Mesenchymal stem cell (in vitro differentiated cells and primary cell): ENCODE measurements at places on chromosomes 11 and 22.

GRCh38 chr11:42773729-42774128 is 538.1 kb upstream of the API5 start:
- no peak overlapping the region for H3K27ac ChIP-seq
- no peak overlapping the region for H3K4me3 ChIP-seq
- no peak for DNase-seq

GRCh38 chr11:27179334-27179733 is 138.7 kb downstream of the BBOX1 start:
- DNase-seq = no peak
- H3K4me3 ChIP-seq = no peak overlapping the region
- no peaks in the 10 kb centered on the region for H3K4me1 ChIP-seq

DNA sequence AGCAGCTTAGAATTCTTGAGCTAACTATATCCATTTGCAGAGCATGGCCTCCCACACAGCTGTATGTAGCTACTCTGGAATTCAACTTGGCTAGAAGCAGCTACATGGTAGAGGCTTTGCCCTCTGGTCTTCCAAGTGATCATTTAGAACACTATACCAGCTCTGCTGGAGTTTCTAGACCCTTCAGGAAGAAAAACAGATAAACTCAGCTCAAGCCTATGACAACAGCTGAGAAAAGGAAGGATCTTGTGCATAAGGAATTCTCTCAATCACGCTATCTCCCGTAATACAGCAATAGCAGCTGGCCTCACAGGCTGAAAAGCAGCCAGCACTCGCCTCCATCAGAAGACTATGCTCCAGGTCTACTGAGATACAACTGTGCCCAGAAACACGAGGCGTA is 50.6 kb upstream of the APOA1 start:
- no peaks in the 10 kb centered on the region for H3K36me3 ChIP-seq
- H3K4me1 ChIP-seq = peaks cover 11% of the 10 kb centered on the region
- peak overlapping the region; percentile 91 for H3K27ac ChIP-seq
- DNase-seq = peak; percentile 14

- H3K27me3 ChIP-seq = no peaks in the 10 kb centered on the region
- H3K27ac ChIP-seq = no peak overlapping the region
- no peak overlapping the region for H3K4me3 ChIP-seq
- DNase-seq = no peak
- no peaks in the 10 kb centered on the region for H3K4me1 ChIP-seq
Observed at GRCh38 chr11:99682171-99682570, 661.4 kb downstream of the CNTN5 start.

GRCh38 chr11:8787372-8787771 is 104.8 kb downstream of the RPL27A start:
- no peaks in the 10 kb centered on the region for H3K27me3 ChIP-seq
- H3K27ac ChIP-seq = no peak overlapping the region
- peaks cover 2% of the 10 kb centered on the region for H3K4me1 ChIP-seq

GRCh38 chr11:70528046-70528793 is 129.9 kb downstream of the CTTN start:
- H3K27me3 ChIP-seq = peaks cover 30% of the 10 kb centered on the region
- no peak overlapping the region for H3K4me3 ChIP-seq
- no peak for DNase-seq
- H3K4me1 ChIP-seq = peaks cover 40% of the 10 kb centered on the region
- no peaks in the 10 kb centered on the region for H3K36me3 ChIP-seq

DNA sequence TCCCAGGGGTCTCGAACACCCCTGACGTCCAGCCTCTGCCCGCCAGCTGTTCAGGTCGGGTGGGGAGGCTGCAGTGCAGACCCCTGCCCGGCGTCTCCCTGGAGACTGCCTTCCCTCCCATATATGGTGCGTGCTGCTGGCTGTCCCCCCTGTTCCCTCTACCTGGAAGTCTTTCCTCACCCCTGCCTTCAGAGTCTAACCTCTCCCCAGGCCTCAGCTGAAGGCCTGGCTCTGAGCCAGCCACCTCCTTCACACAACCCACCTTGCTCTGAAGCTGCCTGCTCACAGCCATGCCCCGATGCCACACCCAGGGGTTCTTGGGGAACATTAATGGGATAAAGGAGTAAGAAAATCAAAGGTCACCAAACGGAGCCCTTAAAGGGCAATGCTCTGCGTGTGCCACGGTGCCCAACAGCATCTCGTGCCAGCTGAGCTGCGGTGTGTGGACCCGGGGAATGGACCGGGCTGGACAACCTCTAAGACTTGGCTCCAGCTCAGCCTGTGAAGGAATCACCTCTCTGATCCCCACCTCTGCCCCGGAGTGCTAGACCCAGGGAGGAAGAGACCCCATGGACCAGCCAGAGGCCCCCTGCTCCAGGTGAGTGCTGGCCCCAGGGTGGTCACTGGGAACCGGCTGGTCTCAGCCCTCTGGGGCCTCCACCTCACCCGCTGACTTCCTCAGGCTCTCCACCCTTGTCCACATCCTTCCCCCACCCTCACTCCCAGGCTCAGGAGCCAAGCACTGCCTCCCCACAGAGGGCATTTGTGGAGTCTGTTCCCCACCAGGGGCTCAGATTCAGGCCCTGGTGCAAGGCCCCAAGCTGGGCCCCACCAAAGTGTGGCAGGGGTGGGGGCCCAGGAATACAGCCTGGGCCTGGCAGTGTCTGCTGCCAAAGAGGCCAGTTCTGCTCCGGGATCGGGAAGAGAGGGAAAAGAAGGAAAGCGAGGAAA is at the start of gene NLRP6:
TSS of gene NLRP6 (plus strand) at position 407 of the 951 bp plus-strand sequence. CDS start at position 570, 163 bp downstream.
- H3K27me3 ChIP-seq = peaks cover 10% of the 10 kb centered on the region
- H3K27ac ChIP-seq = no peak within 1 kb of the TSS
- H3K4me3 ChIP-seq = no peak within 1 kb of the TSS
- peaks cover 1% of the 10 kb centered on the region for H3K4me1 ChIP-seq
- no peaks in the 10 kb centered on the region for H3K36me3 ChIP-seq

DNA sequence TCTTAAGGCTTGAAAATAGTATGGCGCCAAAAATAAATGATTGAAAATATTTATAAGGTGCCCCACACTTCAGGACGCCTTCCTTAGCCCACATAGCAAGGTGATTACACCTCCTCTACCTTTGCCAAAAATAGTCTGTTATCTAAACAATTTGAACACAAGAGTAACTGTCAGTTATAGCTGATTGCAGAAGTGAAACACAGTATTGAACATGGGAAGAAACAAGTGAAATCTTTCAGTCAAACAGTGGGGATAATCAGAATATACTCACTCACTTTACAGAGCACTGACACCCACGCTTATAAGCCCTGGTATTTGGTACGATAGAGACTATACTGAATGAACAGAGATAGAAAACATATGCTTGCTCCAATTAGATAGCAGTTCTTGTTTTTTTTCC is 203.1 kb downstream of the RAB38 start:
- no peak overlapping the region for H3K4me3 ChIP-seq
- no peak for DNase-seq
- H3K4me1 ChIP-seq = no peaks in the 10 kb centered on the region
- H3K27ac ChIP-seq = no peak overlapping the region

GRCh38 chr11:3904228-3904627 is 48.8 kb downstream of the STIM1 start:
- H3K27ac ChIP-seq = no peak overlapping the region
- no peak for DNase-seq
- H3K4me1 ChIP-seq = peaks cover 13% of the 10 kb centered on the region
- no peaks in the 10 kb centered on the region for H3K27me3 ChIP-seq

- DNase-seq = no peak
- H3K36me3 ChIP-seq = no peaks in the 10 kb centered on the region
- no peak overlapping the region for H3K4me3 ChIP-seq
- no peaks in the 10 kb centered on the region for H3K4me1 ChIP-seq
Observed at GRCh38 chr22:22590136-22590891, 31.2 kb upstream of the PRAME start.

DNA sequence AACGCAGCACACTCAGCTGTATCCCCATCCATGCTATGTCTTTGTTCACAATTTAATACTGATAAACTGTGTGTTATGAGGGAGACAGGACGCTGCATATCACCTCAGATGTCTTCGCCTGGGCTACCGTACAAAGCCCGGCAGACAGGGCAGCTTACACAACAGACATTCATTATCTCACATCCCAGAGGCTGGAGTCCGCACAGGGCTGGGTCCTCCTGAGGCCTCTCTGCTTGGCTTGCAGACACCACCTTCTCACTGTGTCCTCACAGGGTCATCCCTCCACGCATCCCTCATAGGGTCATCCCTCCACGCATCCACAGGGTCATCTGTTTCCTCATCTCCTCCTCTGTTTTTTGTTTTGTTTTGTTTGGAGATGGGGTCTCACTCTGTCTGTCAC is 61.2 kb downstream of the SHANK2 start:
- H3K4me1 ChIP-seq = peaks cover 3% of the 10 kb centered on the region
- no peak overlapping the region for H3K27ac ChIP-seq
- no peaks in the 10 kb centered on the region for H3K27me3 ChIP-seq
- DNase-seq = no peak

- H3K4me1 ChIP-seq = peaks cover 58% of the 10 kb centered on the region
- H3K27ac ChIP-seq = peak overlapping the region; percentile 8
- DNase-seq = no peak
- H3K27me3 ChIP-seq = no peaks in the 10 kb centered on the region
- no peak overlapping the region for H3K4me3 ChIP-seq
Observed at GRCh38 chr22:41561788-41562187, 978 bp downstream of the CSDC2 start.

- DNase-seq = no peak
- peaks cover 32% of the 10 kb centered on the region for H3K4me1 ChIP-seq
- H3K27me3 ChIP-seq = peaks cover 26% of the 10 kb centered on the region
- H3K36me3 ChIP-seq = no peaks in the 10 kb centered on the region
- H3K27ac ChIP-seq = peak overlapping the region; percentile 58
Observed at GRCh38 chr22:22681221-22681739, 36.9 kb downstream of the GGTLC2 start.

DNA sequence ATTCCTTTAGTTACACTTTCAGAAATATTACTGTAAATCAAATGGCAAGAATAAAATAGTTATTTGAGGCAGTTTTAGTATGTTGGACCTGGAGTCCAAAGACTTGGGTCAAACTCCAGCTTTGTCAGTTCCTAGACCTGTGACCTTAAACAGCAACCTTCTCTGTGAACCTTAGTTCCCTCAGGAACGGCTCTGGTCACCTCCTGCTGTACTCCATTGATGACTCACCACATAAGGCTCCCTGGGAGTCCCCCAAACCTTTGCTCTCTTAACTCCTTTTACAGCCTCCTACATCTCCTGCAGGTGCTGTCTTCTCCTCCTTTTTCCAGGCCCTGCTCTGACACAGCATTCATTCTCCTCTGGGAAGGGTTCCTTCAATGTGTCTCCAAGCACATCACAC is 29.1 kb downstream of the LIMK2 start:
- peak; percentile 55 for DNase-seq
- H3K27me3 ChIP-seq = no peaks in the 10 kb centered on the region
- H3K4me1 ChIP-seq = peaks cover 25% of the 10 kb centered on the region
- no peak overlapping the region for H3K4me3 ChIP-seq

DNA sequence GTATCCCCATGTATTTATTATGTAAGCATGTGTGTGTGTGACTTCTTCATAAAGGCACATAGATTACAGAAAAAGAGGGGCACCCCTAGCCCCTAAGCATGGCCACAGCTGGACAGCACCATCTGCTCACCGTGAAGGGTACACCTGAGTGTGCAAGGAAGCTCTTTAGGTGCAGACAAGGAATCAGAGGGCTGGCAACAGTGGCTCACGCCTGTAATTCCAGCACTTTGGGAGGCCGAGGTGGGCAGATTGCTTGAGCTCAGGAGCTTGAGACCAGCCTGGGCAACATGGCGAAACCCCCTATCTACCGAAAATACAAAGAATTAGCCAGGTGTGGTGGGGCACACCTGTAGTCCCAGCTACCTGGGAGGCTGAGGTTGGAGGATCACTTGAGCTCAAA is 56.3 kb downstream of the DGCR2 start:
- H3K36me3 ChIP-seq = peaks cover 76% of the 10 kb centered on the region
- no peak overlapping the region for H3K27ac ChIP-seq
- no peak for DNase-seq
- no peaks in the 10 kb centered on the region for H3K27me3 ChIP-seq
- no peak overlapping the region for H3K4me3 ChIP-seq

- no peaks in the 10 kb centered on the region for H3K27me3 ChIP-seq
- DNase-seq = no peak
- H3K27ac ChIP-seq = no peak overlapping the region
Observed at GRCh38 chr22:19393704-19394103, 37.8 kb downstream of the HIRA start.
